ENCODE measurements at places on chromosomes 7 and 10.

DNA sequence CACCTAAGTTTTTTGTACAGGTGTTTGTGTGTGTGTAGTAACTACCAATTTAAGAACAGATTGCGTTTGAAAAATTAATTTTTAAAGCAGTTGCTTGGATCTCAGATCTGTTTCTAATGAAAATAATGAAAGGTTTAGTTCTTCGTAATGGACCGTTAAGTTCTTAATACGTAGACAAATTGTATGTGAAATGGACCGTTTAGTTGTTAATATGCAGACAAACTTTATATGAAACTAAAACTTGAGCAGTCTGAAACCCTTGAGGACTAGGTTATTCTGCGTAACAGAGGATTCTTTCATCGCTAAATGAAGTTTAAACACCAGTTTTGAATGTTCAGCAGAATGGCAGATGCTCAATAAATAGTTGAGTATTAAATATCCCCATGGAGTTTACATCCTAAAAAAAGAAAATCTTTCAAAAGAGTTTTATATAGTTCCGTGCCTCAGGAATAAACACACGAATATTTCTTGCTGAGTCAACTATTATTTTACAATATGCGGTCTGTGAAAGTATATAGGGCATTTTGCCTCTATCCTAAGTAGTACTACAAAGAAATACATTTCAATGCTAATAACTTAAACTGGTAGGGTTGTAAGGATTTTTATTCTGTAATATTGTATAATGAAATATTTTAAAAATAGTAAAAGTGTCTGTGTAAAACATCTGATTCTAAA is 1.2 kb downstream of the DBF4 start:
- no peak for DNase-seq

DNA sequence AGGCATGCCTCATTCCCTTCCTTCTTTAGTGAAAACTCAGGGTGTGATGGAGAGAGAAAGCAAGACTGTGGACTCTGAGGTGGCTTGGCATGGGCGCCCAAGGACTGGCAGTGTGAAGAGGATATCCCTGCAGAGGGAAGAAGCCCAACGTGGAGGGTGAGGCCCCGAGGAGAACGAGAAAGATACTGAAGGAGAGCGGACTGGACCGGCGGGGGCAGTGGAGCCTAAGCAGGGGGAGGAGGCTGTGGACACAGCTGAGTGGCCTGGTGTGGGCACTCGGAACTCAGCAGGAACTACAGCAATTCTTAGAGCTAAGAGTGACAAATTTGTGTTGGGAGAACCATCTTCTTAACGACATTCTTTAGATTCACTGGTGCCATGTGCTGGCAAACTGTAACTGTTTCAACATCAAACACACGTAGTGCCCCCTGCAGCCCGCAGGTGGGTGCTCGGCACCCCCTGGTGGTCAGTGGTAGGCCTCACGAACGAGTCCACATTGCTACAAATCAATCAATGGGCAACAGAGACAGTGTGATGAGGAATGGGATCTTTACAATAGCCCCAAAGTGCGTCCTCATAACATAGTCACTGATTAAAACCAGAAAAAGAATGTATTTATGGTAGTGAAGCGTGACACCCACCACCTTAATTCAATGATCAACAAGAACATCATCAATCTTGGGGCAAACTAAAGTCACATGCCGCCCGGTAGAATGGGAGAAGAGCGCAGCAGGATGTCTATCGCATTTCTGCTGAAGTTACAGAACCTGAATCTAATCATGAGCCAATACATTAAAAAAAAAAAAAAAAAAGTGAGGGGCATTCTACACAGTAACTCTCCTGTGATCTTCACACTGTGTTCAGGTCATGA is 2.0 kb upstream of the SFTPA1 start:
- DNase-seq: no peak

DNA sequence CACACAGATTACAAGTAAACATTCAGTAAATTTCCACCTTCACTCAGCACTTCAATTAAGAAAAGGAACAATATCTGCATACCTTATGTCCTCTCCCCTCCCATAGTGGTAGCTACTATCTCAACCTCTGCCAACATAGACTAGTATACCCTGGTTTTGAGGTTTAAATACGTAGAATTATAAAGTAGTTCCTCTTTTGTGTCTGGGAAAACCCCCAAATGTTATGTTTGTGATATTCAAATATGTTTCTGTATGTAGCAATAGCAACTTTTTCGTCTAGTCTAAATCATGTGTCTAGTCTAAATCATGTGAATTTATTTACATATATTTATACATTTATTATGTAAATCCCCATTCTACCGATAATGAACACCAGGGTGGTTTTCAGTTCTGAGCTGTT is 13.2 kb upstream of the CAMK2B start:
- DNase-seq: no peak

- DNase-seq: no peak
Observed at GRCh38 chr7:2157473-2158279, 75.1 kb downstream of the MAD1L1 start.

GRCh38 chr10:48633381-48634197 is 28.7 kb upstream of the ARHGAP22 start:
- no peak for DNase-seq

DNA sequence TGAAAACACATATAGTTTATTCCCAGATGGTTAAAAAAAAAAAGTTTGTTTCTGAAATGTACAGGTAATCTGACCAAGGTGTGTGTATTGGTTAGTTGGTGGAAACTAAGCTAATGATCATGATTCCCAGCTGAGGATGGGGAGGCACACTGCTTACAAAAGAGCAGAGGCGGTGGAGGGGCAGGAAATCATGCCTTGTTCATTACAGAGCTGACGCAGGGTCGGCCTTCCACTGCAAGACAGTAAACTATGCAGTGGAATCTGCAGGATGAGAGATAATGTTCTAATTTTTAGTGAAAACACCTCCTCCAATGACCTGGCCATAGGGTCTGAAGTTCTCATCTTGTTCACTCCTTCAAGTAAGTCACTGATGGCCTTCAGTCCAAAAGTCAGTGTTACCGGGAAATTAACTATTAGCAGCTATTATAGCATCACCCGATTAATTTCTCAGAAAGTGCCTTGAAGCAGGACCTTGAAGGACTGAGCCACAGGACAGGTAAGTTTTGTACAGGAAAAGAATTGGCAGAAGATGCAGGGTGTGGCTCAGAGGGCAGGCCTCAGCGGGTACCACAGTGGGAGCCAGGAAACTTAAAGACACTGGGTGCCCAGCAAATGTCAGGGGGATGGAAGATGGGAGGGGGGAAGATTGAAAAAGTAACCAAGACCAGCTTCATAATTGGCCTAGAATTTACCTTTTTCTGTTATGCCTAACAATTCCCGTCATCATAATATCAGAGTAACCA is 36.0 kb downstream of the MYOF start:
- DNase-seq: no peak

GRCh38 chr7:131974671-131975070 is 418.2 kb upstream of the PODXL start:
- no peak for DNase-seq

All from activated CD4-positive, alpha-beta T cell treated with anti-CD3 and anti-CD28 coated beads for 1 hour (primary cell).